NCI-H1436 treated with DMSO at 0.1 percent for 48 hours (cell line): ENCODE measurements at places on chromosomes 5 and 9.

GRCh38 chr5:171578049-171578828, 158.8 kb downstream of the FGF18 start:
- no peak for DNase-seq

- no peak for DNase-seq
These were observed 218.9 kb upstream of the MVB12B start for GRCh38 chr9:126107693-126108092.

DNA sequence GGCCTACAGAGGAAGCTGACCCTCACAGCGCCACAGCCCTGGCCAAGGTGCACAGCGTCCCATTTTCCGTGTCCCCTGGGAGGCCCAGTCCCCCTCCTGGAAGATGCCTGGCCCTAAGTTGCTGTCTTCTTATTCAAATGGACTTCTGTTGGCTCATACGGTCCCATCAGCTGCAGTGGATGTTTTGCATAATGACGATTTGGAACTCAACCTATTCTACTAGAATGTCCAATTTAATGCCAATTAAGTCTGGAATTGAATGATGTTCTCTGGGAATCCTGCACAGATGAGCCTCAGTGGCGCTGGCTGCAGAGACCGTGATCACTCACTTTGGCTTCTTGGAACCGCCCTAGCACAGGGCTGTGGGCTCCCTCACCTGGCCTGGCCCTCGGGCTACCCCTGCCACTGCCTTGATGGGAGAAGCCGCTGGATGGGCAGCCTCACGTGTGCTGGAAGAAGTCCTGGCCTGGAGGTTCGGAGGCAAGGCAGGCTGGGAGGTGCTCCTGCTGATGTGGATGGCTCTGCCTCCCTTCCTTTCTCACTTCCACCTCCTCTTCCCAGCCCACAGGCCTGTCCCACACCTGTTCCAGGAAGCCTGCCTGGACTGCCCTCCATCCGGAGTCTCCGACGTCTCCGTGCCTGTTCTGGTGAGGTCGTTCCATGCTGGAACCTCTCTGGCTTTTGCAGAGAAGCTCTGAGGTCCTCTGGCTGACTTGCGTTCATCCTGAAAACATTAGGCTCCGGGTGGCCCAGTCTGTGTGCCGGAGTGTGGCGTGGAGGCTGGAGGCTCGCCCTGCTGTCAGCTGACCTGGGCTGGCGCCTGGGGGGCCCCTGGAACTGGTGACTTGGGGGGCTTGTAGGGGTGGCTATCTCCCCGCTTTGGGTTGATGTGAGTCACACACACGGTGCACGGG, 147.1 kb downstream of the RXRA start:
- no peak for DNase-seq

DNA sequence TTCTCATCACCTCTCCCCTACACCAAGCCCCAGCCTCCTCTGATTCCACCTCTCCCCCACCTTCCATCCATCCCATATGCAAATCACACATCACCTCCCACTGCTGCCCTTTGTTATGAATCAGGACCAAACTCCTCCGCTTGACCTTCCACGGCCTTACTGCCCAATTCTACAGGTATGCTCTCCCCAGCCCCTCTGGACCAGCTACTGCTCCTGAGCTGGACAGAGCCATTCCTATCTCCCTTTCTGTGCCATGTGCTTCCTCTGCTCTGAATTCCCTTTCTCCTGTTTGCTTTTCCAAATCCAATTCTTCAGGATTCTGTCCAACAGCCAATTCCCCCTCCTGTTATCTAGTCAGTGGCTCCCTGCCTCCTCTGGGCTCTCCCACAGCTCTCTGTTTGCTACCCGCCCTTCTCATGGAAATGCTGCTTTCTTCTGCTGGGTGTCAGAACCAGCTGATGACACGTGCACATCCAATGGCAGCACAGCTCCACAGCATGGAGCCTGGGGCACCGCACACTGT, 8.3 kb downstream of the FABP6 start:
- no peak for DNase-seq

DNA sequence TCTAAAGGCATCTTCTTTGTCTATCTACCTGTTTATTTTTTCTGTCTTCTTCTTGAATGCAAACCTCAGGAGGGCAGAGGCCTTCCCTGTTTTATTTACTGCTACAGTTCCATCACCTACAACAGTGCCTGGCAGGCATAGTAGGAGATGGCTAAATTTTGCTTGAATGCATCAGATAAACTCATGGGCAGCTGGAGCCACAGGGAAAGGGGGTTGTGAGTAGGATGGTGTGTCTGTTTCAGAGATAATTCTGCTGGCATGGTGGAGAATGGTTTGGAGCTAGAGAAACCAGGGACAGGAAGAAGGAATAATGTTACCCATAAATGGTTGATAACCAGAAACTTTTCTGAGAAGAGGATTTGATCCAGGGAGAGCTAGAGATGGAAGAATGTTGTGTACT, 189.8 kb upstream of the BRINP1 start:
- DNase-seq = no peak

GRCh38 chr9:20289423-20290010, 332.8 kb downstream of the MLLT3 start:
- no peak for DNase-seq

- no peak for DNase-seq
These were observed 15.0 kb downstream of the FGD3 start for GRCh38 chr9:92962303-92962649.

GRCh38 chr9:114551750-114552685, 35.6 kb upstream of the ATP6V1G1 start:
- DNase-seq = no peak

DNA sequence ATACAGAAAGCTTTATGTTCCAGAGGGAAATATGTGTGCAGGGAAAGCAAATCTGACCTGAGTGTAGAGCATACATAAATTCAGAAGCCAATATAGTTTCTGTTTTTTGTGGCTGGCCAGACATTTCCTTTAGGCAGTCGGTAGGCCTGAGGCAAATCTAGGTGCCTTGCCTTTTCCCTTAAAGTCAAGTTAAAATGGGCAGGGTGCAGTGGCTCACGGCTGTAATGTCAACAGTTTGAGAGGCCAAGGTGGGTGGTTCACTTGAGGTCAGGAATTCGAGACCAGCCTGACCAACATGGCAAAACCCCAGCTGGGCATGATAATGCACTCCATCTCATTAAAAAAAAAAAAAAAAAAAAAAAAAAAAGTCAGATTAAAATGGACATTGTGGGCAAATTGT, 31.2 kb downstream of the PHAX start:
- DNase-seq = no peak

DNA sequence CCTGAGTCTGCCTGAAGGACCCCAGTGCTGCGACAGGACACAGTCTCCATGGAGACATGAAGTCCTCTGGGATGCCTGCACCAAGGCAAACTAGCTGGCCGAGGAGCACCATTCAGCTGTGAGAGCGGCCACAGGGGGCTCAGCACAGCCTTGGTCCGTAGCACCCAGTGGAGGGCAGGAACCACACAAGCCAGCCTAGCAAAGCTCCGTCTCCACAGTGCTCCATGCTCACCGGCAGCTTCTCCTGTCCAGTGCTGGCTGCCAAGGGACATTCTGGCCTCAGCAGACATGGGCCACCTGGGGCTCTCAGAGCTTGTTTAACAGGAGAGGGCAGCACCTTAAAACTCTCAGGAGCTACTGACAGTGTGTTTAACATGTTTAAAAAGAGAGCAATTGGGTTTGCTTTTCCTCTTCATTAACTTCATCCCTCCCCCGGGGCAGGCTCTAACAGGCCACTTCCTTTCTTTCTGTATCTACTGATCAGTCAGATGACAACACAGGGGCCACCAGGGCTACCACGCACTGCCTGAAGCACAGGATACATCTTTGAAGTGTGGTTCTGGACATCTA, 57.0 kb downstream of the SECISBP2 start:
- DNase-seq = no peak

DNA sequence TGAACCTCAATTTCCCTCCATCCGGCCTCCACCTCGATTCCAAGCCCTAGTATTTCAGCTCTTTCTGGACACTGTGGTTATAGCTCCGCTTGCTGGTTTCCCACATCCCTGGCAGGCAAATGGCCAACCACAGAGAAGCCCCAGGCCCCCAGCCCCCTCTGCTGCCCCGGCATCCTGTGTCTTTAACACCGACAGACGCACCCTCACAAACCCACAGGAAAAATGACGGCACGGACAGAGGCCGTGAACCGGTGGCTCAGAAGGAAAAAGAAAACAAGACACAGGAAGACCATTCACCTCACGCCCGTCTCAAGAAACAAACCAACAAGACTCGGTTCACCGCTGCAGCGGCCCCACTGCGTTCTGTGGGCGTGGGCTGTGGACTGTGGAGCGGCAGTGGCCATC, 1.5 kb upstream of the CLIC3 start:
- no peak for DNase-seq

DNA sequence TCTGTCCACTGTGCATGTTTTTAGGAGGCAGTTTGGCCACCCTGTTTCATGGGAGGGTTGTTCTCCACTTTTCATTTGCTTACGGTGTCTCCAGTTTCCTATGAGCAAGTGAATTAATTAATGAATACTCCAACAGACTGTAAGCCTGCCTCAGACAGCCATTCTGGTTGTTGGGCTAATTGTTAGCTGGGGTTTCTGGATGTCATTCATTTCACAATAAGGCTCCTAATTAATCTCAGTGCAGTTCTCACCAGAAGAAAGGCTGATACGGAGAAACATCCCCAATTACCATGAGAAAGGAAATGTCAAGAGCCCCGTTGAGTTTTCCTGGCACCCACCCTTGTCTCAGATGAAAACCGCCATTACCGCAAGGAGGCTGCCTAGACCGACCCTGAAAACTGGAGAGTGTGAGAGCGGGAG, 75.8 kb downstream of the MAP1B start:
- no peak for DNase-seq

DNA sequence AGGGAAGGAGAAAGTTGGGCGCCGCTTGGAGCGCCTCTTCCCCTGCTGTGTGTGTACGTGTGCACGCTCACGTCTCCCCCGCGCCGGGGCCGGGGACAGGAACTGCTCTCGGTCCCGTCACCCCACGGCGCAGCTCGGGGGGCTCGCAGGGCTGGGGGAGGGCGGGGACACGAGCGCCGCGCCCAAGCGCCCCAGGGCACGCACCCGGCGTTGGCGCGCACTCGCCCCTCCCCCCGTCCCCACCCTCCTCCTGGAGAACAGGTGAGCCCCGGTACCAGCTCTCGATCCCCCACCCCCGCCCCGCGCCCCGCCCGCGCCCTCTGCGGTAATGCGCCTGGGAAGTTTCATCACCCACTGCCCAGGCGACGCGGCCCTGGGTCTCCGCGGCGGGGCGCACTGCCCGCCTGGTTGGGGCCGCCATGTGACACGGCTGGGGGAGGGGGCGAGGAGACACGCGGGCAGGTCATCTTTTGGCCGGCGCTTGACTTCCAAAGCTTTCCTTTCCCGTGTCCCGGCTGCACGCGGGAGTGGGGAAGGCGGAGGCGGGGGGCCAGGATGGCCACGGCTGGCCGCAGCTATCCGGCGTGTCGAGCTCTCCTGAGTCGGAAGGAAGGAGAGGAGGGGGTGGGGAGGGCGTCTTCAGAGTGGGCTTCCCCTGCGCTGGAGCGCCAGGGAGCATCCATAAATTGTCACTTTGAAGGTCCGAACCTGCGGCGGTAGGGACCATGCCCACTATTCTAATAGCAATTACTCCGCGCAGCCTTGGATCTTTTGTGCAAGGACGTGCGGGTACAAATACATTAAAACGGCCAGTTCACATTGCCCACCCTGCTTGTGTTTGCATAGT, 1.5 kb upstream of the STC2 start:
- no peak for DNase-seq

- DNase-seq = peak; percentile 37
These were observed 2.1 kb upstream of the ANXA2R start for GRCh38 chr5:43042176-43042625.

- no peak for DNase-seq
These were observed 47.9 kb upstream of the PPP2CA start for GRCh38 chr5:134273642-134274395.

- DNase-seq = no peak
These were observed 40.6 kb upstream of the FER start for GRCh38 chr5:108707141-108707540.

- DNase-seq = peak; percentile 93
These were observed 384 bp upstream of the DMXL1 start for GRCh38 chr5:119070578-119070827.

GRCh38 chr5:125042261-125042890, 295.9 kb upstream of the ZNF608 start:
- DNase-seq = no peak

DNA sequence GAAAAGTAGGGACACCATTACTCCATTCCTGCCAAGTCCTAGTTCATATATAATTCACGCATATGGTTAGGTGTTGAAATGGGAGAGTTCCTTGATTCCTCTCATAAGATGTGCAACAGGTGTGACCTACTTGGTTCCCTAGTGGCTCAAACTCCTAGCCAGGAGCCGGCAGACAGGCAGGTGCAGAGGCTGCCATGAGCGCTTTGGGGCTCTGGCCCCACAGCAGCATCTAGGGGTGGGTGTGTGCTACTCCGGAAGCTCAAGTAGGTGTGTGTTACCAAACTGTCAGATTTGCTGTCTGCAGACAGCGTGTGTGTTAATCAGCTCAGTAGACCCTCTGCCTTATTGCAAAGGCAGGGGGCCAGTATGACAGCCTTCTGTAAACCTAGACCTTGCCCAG, 1652.4 kb upstream of the ACO1 start:
- DNase-seq = no peak

- DNase-seq = no peak
These were observed 312.9 kb downstream of the ARHGEF28 start for GRCh38 chr5:73938938-73939320.

DNA sequence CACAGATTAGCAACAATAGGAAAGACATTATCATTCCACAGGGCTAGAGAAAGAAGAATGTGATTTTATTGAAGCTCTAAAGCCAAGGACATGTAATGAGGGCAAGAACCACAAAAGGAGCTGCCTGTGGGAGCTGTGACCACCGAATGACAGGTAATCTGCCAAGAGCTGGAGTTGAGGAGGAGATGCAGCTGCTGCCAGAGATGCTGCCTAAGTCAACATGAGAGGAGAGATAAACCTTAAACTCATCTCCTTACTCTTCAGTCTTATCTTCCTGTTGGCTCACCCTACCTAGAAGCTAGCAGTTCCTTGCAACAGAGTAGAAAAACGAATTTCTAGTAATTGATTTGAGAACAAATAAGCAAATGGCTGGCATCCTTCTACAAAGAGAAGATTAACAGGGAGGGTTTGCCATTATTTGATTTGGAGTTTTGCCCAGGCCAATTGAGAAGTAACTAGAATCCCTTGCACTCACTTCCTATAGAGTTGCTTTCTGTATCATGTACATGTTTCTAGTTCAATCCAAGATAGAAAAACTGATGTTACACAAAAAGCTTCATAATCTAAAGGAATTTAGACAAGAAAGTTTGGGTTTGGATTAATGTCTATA, 539.2 kb downstream of the TLE1 start:
- DNase-seq = no peak

DNA sequence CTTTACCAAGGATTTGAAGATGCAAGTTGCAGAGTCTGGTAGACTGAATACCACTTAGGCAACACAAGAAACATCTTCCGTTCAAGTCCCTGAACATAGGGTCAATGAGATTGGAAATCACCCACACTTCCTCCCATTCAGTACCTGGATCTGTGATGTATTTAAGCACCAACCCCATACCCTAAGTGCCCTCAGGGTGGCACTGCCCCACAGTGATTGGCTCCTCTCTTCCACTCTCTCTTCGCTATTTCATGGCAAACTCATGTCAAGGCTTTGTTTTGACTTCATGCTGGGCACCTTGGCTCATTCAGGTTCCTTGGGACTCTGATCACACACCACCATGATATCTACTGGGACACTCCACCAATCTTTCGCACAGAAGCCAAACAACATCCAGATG, 53.7 kb downstream of the GGTA1 start:
- DNase-seq = no peak

GRCh38 chr9:136156209-136157120, 37.8 kb upstream of the TMEM250 start:
- no peak for DNase-seq
